ENCODE measurements at places on chromosomes 5 and 9.
A peak's percentile ranks its signal among the peaks of the same experiment; 100 is the strongest.

DNA sequence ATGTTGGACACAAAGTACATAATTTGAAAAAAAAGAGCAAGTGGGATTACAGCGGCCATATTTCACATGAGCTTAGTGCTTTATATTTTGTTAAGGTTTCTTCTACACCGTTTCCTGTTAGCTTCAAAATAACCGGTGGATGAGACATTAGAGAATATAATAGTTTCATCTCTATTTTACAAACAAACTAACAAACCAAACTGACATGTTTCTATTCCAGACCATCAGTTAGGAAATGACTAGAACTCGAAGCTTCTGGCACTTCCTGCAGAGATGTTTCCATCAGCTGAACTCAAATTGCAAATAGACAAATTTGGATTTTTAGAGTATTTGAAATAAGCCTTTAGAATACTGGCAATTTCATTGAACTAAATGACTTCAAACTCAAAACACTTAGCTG lies 86.5 kb downstream of the MTRR start:
- no peak overlapping the region for H3K4me3 ChIP-seq
- DNase-seq: no peak
- no peak overlapping the region for H3K27ac ChIP-seq
- H3K36me3 ChIP-seq: no peaks in the 10 kb centered on the region

DNA sequence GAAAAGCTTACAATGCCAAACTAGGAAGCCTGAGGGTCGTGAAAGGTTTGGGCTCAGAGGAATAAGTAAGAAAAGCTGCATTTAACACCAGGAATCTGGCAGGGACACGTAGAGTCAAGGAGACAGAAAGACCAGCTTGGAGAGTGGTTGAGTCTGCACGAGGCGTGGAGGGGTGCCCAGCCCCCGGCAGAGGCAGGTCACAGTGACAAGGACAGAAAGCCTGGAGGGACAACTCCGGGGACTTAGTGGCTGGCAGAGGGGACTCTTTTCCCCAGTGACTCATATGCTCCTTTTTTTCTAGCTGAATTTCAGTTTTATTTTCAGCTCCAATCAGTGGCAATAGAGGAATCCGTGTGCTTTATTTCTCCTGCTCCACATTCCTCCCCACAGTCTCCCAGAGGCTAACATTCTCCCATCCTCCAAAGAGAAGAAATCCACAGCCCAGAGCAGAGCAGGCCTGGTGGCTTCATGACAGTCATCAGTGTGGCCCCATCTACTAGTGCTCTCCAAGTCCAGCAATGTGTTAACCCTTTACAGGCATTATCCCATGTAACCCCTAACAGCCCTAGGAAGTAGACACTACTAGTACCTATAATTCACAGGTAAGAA lies 80.7 kb downstream of the KCNIP1 start:
- H3K27ac ChIP-seq: peak overlapping the region; percentile 14
- DNase-seq: no peak
- H3K27me3 ChIP-seq: peaks cover 43% of the 10 kb centered on the region

- H3K27me3 ChIP-seq: no peaks in the 10 kb centered on the region
- no peaks in the 10 kb centered on the region for H3K36me3 ChIP-seq
- no peak overlapping the region for H3K27ac ChIP-seq
- H3K4me1 ChIP-seq: no peaks in the 10 kb centered on the region
- H3K4me3 ChIP-seq: no peak overlapping the region
These were observed 38.6 kb upstream of the PIK3R1 start for GRCh38 chr5:68176802-68177479.

GRCh38 chr5:73726606-73727231 lies 100.7 kb downstream of the ARHGEF28 start:
- peaks cover 4% of the 10 kb centered on the region for H3K4me1 ChIP-seq
- H3K36me3 ChIP-seq: no peaks in the 10 kb centered on the region
- DNase-seq: no peak
- no peak overlapping the region for H3K4me3 ChIP-seq

- H3K27ac ChIP-seq: no peak overlapping the region
- H3K36me3 ChIP-seq: no peaks in the 10 kb centered on the region
- no peaks in the 10 kb centered on the region for H3K27me3 ChIP-seq
- H3K4me3 ChIP-seq: no peak overlapping the region
- H3K4me1 ChIP-seq: no peaks in the 10 kb centered on the region
These were observed 562.2 kb upstream of the MEF2C start for GRCh38 chr5:89445106-89445745.

DNA sequence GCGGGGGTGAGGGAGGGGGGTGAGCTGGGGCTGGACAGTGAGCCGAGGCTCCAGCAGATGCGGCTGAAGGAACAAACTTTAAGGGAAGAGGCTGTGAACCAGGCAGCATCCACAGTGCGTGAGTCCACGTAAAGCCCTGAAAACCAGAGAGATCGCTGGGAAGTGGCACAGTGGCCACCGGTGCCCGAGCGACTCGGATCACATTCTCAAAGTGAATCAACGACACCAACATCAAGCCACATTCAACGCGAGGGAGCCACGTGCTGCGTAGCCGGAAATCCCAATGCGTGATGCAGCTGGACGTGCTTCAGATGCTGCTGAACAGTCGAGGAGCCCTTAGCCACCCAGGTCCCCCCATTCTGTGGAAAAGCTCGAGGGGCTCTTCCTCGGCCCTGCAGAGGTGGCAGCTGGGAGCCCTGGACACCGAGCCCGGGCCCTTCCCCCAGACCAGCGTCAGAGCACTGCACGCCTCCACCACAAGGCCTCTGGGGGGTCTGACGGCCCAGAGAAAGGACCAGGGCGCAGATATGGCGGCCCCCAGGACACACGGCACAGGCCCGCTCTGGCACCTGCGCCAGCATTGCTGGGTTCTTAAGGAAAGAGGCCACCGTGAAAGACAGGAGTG lies 53.7 kb upstream of the EXOC3 start:
- H3K27me3 ChIP-seq: no peaks in the 10 kb centered on the region
- H3K36me3 ChIP-seq: peaks cover 13% of the 10 kb centered on the region
- no peak overlapping the region for H3K4me3 ChIP-seq
- H3K27ac ChIP-seq: no peak overlapping the region
- H3K4me1 ChIP-seq: peaks cover 33% of the 10 kb centered on the region
- peak; percentile 58 for DNase-seq

DNA sequence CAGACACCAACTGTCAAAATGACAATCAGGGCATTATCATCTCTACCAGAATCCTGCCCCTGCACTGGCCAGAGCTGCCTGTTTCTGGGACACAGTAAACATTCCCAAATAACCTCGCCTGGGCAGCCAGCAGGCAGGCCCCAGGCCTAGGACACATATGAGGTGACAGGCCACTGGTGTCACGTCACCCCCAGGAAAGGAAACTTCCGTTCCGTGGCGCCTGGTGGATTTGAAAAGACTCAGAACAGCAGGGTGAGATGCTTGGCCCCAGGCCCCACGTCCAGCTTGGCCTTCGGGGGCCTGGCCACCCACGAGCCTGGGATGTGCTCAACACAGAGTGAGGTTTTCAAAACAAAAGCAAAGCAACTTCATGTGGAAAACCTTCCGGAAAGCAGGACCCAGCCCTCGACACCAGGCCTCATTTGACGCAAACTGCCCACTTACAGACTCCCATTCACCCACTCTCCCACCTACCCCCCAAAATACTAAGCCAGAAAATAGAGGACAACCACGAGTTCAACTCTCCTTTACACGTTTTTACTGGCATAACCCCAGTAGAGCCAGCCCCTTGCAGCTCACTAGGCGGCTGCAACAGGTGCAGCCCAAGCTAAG lies 1.2 kb downstream of the SEMA4D start:
- peak overlapping the region; percentile 90 for H3K4me3 ChIP-seq
- DNase-seq: no peak

- H3K4me3 ChIP-seq: no peak overlapping the region
- no peak for DNase-seq
- H3K27me3 ChIP-seq: no peaks in the 10 kb centered on the region
These were observed 6.1 kb downstream of the GPSM1 start for GRCh38 chr9:136333486-136333885.
